ENCODE measurements at places on chromosomes 2 and 18.

DNA sequence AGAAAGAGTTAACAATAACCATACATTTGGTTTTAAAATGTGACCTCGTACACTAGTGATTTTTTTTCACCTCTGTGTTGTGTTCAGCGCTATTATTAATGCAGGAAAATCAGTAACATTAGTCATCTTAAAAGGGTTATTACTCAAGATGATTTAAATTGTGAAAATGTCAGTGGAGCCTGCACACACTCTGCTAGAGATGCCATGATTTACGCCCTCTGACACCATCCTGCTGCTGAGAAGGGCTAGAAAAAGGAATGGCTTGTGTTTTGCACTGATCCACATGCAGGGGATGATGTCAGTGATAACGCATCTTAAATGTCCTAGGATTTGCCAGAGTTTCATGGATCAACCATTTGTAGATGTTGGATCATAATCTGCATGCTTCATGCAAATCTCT, 121.3 kb upstream of the BOD1L2 start:
- no peak for DNase-seq

GRCh38 chr2:104952976-104953375, 84.9 kb upstream of the MRPS9 start:
- no peak for DNase-seq

GRCh38 chr2:152729844-152730243, 11.4 kb downstream of the ARL6IP6 start:
- DNase-seq, result peak; percentile 43

GRCh38 chr18:1039421-1039820, 134.8 kb downstream of the ADCYAP1 start:
- DNase-seq, result no peak

- DNase-seq, result no peak
Observed at GRCh38 chr18:48222118-48222517, 187.1 kb downstream of the ZBTB7C start.

- DNase-seq, result no peak
Observed at GRCh38 chr2:174794851-174795374, 30.6 kb upstream of the CHRNA1 start.

GRCh38 chr2:584863-585823, 92.1 kb downstream of the TMEM18 start:
- peak; percentile 20 for DNase-seq

DNA sequence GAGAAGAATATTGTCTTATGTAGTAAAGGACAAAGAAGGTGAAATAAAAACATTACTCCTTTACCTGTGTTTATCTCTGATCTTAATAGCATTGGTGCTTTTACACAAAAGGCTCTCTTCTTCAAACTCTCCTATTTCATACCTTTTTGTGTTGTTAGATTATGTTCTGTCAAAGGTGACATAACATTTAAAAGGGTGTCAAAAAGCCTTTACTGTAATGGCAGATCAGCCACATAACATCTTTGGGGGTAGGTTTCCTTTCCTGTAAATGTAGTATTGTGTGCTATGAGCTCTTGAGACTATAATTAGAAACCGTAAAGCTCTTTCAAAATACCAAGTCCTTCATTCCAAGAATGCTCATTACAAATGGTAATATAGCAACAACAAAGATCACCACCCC, 400.1 kb downstream of the LNPK start:
- no peak for DNase-seq

DNA sequence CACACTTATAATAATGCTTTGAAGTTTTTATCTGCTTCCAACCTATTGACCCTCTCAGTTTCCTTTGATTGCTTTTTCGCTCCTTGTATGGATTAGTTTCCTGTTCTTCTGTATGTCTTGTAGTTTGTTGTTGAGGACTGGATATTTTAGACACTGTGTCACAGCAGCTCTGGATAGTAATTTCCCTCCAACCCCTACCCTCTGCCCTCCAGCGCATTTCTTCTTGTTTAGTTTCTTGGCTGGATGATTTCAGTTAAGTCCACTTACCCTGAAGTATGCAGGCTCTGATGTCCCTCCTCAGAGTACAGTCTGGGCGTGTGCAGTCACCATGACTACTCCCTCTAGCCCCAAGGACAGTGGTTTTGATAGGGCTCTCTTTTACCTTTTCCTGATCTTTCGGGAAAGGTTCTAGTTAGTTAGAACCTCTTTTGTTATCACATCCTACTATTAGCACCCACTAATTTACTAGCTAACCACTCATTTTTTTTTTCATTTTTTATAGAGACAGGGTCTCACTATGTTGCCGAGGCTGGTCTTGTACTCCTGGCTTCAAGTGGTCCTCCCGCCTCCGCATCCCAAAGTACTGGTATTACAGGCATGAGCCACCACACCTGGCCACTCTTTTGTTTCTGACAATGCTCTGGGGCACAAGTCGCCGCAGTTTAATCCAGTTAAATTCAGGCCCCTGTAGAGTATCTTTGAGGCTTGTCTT, 16.3 kb upstream of the LYG1 start:
- no peak for DNase-seq

- DNase-seq, result no peak
Observed at GRCh38 chr2:173394091-173394974, 39.7 kb downstream of the CDCA7 start.

DNA sequence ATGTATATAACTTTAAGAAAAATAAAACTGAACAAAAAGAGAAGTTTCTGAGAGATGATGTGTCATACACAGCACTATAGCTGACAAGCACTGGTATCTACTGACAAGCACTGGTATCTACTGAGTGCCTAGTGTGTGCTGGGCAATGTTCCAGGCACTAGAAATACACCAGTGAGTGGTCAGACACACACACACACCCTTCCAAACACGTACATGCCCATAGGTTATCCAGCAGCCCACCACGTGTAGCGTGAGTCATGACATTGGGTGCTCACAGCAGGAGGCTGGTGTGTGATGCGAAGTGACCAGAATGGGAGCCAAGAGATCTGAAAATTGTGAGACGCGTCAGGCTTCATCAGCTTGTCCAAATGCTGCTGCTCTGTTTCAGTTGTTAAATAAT, 12.2 kb upstream of the GNAL start:
- no peak for DNase-seq

GRCh38 chr18:68766433-68766832, 31.4 kb upstream of the CCDC102B start:
- DNase-seq, result no peak

GRCh38 chr2:21486445-21486844, 362.7 kb downstream of the TDRD15 start:
- no peak for DNase-seq

- no peak for DNase-seq
Observed at GRCh38 chr18:73987247-73987980, 160.2 kb downstream of the FBXO15 start.

GRCh38 chr2:38215522-38215921, 139.6 kb upstream of the CYP1B1 start:
- no peak for DNase-seq

DNA sequence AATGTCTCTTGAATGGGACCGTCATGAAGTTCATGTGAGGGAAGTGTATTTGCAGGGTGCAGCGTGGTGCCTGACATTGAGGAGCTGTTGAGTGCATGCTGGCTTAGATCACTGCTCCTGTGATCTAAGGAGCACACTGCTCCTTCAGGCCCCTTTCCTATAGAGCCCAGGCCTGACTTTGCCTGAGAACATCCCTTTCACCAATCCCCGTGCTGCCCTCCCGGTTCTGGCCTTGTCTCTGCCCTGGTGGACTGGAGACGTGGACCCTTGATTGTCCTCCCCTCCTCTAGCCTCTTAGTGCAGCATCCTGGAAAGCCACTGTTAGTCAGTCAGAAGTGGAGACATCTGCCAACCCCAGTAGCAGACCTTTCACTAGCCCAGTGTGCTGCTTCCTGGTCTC, 323.6 kb upstream of the HS6ST1 start:
- no peak for DNase-seq

GRCh38 chr2:237702441-237703391, 75.3 kb downstream of the LRRFIP1 start:
- peak; percentile 44 for DNase-seq

GRCh38 chr2:95001701-95002100, 23.8 kb upstream of the MAL start:
- no peak for DNase-seq

DNA sequence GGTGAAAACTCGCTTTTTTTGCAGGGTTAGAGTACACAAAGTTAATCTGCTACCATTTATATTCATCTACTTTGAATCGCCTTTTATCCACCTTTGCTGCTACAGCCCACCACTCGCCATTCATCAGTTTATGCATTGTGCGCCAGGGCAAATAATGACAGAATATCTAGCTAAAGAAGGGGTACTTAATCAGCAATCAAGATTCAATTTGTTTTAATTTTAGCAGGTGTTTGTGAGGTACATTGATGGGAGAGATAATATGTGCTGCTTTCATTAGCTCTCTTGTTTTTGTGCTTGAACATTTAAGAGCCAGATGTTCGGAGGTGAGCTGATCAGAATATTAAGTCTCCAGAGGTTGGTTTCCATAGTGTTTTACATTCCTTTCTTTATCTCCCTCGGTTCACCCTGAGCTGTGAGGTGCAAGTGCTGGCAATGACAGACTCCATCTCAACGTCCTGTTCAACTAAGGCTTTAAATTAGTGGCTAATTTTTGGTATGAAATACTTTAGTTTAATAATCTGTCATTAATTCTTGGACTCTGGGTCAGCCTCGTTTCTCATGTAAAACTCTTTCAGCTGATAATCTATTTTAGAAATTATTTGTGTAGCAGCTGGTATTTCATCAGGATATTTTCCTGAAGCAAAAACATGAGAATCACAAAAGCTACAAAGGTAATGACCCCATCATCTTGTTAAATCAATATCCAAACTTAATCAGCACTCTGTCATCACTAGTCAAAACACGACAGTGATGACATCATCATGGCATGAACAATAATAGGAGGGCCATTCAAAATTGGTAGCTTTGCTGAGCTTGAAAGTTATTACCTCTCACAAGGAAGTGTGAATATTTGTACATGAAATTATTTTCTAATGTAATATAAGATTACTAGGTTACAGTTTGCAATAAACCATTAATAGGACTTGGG, 479.9 kb upstream of the FANCL start:
- DNase-seq, result no peak

GRCh38 chr2:196291426-196291825, 120.0 kb upstream of the STK17B start:
- no peak for DNase-seq

DNA sequence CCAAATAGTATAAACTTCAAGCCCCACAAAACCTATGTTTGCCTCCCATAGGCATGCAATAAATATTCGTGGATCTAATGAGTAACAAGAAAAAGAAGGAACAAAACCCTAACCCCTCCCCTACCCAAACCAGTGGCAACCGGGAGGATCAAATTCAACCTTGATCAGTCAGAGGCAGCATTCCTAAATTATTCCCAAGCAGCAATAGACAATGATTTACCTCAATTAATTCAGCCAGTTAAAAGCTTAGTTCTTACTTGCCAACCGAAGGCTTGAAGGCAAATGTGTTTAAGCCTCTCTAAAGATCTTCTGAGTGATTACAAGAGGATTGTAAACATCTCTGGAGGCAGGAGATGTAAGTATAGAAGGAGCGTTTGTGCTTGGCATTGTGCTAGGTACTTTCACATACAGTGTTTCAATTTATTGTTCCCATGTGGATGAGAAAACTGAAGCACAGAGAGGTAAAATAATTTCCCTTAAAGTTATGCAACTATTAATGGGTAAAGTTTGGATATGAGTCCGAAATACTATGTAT, 197.7 kb downstream of the MTX2 start:
- no peak for DNase-seq

DNA sequence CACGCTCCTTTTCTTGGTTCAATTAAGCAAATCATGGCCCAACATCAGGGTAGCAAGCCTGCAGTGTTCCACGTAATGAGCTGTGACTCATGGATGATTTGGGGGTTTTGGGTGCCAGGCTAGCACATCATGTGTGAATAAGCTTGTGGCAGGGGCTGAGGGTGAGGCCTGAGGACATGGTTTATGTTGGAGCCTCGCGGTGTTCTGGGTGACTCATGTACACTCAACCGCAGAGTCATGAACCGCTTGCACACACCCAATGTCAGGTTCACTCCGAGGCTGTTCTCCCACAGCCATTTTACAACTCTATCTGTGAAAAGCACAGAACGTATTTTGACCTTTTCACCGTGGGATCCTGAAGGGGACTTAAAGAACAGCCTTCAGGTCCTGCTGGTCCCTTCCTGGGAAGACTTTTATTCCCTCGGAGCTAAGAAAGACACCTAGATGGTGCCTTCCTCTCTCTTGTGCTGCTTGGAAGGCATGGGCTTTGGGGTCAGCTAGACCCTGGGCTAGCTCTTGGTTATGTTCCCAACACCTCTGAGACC, 139.9 kb upstream of the ZEB2 start:
- peak; percentile 68 for DNase-seq

GRCh38 chr18:45254709-45255082, 360.6 kb upstream of the SLC14A2 start:
- DNase-seq, result no peak

DNA sequence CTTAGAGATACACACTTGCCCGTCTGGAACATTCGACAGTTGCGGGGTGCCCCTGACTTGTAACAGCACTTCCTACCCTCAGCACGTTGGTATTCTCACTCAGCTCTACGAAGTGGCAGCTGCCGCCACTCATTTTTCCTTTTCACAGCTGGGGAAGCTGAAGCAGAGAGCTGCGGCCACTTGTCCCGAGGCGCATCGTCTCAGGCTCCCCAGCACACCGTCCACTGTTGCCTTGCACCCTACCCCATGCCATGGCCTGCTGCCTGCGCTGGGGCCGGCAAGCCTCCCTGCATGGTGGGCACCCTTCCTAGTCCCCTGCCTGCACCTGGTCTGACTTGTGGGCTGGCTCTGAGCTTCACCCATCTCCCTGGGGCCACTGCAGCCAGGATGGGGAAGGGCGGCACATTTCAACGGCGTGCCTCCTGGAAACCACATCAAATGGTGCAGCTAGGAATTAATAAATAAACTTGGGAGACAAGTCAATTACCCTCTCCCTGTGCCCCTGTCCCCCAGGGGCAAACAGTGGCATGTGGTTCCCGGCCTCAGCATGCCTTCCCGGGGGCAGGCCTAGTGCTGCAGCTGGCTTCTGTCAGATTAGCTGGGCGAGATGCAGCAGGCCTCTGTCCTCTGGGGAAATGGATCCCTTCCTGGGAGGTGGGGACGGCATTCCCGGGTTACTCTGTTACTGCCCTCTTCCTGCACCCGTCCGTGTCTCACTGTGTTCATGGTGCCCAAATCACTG, 64.7 kb upstream of the HAAO start:
- no peak for DNase-seq

GRCh38 chr2:66982766-66983165, 414.4 kb upstream of the ETAA1 start:
- DNase-seq, result no peak

- no peak for DNase-seq
Observed at GRCh38 chr2:147659051-147659450, 185.8 kb upstream of the ACVR2A start.

GRCh38 chr2:46232860-46233259, 64.3 kb upstream of the EPAS1 start:
- no peak for DNase-seq

GRCh38 chr18:64876833-64877232, 727.9 kb upstream of the LINC00305 start:
- no peak for DNase-seq

DNA sequence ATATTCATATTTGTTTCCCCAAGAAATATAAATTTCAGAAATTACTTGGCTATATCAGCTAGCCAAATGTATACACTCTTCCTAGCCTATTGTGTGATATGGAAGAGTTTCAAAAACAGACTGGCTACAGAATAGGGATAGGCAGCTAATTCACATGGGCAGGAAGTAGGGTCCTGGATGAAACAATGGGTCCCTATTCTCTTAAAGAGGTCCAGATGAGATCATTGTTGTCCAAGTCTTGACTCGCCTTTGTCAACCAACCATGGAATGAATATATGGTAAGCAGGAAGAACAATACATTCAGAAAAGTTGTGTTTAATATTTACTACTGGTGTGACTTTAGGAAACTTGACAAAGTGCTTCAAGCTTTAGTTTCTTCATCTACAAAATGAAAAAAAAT, 319.9 kb downstream of the NBAS start:
- DNase-seq, result no peak
